CD4-positive, CD25-positive, alpha-beta regulatory T cell (primary cell): ENCODE measurements at places on chromosomes 6 and 20. TPM values are rescaled to one million over a fixed set of nuclear protein-coding genes. Genes with fewer than 3 reads are reported as not detected.

- DNase-seq, result no peak
Measured at GRCh38 chr6:17219098-17219497, 62.1 kb upstream of the RBM24 start.

- DNase-seq, result peak; percentile 96
Measured at GRCh38 chr6:26033085-26033940, 53.9 kb upstream of the HFE start.

GRCh38 chr6:56909115-56909907 is 45.6 kb upstream of the BEND6 start:
- DNase-seq, result no peak

- no peak for DNase-seq
Measured at GRCh38 chr6:138640028-138640427, 133.5 kb upstream of the CCDC28A start.

DNA sequence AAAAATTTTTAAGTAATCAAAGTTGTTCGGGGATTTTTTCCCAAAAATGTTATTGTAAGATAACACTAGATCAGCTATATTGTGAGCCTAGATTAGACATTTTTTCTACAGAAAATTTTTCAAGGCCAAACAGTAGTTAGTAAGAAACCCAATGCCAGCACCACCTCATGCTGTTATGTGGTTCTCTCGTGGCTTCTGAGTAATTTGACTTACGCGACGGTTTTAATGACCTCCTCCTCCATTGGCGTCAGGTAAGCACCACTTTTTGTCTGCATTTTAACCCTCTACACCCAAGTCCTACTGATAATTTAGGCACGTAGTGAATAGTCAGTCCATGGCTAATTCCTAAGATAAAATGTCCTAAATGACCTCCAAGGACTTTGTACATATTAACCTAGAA is 9.7 kb downstream of the RPS6KA2 start:
- no peak for DNase-seq

DNA sequence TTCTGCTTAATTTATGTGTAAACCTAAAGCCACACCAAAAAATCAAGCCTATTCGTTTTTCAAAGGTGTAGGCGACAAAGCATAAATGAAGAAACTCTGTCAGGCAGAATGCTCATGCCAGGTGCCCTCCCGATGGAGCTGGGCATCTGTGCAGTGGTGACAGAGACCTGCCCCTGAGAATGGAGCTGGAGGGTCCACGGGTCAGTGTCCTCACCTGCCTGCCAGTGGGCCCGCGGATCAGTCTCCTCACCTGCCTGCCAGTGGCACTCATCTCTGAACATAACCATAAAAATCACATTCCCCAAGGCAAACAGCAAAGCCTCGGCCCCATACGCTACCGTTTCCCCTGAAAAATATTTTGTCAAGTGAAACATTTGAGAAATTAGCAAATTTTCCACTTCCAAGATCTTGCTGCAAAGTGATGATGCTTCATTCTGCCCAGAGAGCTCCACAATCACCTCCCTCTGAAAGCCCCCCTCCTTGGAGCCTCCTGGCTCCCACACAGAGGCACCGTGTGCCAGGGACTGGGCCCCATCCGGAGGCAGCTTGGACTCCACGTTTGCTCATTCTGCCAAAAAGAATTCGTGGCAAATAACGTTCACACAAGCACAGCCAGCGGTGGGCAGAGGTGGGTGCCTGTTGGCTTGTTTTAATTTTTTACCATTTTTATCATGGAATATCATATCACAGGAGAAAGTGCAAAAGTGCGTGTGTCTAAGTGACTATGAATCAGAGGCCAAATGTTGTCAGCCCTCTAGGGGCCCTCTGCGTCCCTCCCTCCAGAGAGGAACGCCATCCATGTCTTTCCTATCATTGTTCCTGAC is 88.8 kb downstream of the YTHDF1 start:
- no peak for DNase-seq

DNA sequence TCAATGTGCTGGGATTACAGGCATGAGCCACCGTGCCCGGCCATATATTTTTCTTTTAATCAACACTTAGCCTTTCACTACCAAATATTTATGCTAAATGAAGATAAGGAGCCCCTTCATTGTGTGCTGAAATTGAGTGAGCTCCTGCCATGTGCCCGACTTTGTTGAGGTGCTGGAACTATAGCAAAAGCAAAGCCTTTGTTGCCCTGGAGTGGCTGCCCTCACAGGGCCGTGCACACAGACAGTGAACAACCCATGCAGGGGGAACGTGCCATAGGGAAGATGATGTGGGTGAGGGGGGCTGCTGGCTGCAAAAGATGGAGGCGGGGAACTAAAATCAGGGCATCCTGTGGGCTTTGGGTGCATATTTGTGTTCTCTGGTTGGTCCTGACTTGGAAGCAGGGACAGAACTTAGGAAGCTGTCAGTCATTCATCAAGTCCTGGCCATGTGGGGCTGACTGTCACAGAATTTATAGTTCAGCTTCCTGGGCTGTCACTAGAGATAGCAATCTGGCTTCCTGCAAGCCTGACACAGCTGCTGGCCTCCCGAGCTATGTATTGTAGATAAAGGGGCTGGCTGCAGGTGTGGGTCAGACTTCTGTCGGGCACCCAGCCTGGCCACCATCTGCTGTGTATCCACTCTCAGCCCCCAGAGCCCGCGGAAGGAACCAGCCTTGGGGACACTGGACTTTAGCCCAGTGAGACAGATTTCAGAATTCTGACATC is 56.8 kb upstream of the MPC1 start:
- DNase-seq, result no peak

DNA sequence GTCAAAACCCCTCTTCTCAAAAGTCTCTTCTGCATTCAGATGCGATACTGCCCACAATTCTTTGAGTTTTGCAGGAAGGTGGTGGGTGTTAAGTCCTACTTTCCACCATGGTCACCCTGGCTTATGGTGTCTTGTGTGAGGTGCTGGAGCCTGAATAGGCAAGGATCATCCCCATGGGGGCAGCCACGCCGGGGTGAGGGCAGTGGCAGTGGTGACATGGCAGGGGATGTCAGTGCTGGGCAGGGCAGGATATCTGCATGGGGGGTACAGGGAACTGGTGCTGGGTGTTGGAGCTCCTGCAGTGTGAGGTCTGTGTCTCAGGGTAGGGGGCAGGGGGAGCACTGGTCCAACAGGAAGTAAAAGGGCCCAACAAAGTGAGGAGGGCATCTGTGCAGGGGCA is 2.3 kb downstream of the MAS1 start:
- DNase-seq, result no peak

DNA sequence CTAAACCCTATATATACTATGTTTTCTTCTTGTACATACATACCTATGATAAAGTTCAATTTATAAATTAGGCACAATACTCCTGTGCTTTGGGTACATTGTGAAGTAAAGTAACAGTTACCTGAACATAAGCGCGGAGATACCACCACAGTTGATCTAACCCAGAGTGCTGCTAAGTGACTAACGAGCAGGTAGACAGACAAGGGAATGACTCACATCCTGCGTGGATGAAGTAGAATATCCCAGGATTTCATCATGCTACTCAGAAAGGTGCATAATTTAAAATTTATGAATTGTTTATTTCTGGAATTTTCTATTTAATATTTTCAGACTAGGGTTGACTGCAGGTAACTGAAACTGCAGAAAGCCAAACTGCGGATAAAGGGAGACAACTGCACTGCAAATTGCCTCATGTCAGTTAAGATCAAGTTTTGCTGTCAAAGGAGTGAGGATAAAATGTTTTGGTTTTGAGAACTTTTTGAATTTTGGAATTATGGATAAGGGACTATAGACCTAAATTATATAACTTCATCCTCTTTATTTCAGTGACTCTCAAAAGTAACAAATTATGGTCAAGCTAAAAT is 14.4 kb downstream of the MKKS start:
- DNase-seq, result no peak

GRCh38 chr6:127938701-127939100 is 37.8 kb upstream of the THEMIS start:
- DNase-seq, result no peak

- no peak for DNase-seq
Measured at GRCh38 chr6:44269178-44269920, 901 bp upstream of the TMEM151B start.

- no peak for DNase-seq
Measured at GRCh38 chr6:35735452-35735851, 1.4 kb upstream of the ARMC12 start.

- no peak for DNase-seq
Measured at GRCh38 chr6:12228447-12229146, 61.6 kb upstream of the EDN1 start.

GRCh38 chr6:74879234-74879633 is 326.6 kb downstream of the COL12A1 start:
- DNase-seq, result no peak

DNA sequence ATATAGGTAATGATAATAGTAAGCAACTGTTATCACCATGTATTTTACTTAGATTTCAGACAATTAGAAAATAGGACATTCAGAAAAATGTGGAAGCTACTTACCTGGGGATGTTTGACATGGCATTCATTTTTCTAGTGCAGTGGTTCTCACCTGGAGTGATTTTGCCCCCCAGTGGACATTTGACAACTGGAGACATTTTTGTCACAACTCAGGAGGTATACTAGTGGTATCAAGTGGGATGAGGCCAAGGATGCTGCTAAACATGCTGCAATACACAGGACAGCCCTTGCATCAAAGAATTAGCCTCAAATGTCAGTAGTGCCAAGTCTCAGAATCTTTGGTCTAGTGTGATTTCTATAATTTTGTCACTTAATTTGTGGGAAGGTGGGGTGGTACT is 36.1 kb downstream of the NUS1 start:
- peak; percentile 14 for DNase-seq

- DNase-seq, result no peak
Measured at GRCh38 chr6:38429546-38429945, 210.2 kb downstream of the BTBD9 start.

DNA sequence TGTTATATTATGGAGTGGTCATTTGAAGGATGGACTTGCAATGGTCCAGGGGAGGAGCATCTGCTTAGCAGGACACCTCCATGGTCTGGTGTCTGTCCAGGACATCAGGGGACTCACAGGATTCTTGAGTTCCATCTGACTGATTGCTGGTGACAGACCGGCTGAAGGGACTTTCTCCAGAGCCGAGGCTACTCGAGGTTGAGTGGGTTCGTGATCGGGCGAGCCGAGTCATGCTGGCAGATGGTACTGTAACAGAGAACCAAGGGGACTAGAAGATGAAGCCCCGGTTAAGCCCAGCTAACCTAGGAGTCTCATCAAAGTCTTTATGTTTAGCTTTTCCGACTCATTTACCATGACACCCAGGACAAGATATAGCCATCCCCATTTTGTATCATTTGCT is 7.5 kb upstream of the SLA2 start:
- DNase-seq, result no peak

DNA sequence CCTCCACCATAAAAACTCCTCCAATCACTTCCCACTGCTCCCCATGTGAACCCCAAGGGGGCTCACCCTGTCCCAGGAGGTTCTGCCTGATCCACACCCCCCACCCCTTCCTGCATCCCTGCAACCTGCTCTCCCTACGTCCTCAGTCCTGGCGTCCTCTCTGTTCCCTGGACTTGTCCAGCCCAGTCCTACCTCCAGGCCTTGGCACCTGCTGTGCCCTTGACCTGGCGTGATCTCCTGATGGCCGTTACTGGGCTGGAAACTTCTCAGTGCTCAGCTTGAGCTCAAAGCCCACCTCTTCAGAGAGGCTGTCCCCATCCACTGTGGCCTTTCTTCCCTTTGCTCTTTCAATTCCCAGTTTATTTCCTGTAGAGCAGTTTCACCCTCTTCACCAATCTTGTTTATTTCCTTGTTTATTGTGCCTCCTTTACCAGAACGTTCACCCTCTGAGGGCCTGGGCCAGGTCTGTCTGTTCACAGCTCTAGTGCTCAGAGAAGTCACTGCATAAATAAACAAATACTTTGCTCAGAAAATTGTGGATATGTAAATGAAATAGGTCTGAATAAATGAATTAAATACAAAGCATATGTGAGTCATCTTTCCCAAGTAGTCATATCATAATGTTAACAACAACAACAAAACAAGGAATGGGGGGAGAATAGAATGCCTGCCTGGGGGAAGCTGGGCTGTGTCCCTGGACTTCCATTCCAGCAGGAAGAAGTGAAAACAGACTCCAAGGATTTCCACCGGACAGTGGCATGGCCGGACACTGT is 175.7 kb upstream of the SULF2 start:
- no peak for DNase-seq

GRCh38 chr6:8102122-8102958 is at the start of gene EEF1E1:
EEF1E1 (minus strand) TSS chr6:8102548; CDS start chr6:8102521, 27 bp downstream.
- peak; percentile 95 for DNase-seq

DNA sequence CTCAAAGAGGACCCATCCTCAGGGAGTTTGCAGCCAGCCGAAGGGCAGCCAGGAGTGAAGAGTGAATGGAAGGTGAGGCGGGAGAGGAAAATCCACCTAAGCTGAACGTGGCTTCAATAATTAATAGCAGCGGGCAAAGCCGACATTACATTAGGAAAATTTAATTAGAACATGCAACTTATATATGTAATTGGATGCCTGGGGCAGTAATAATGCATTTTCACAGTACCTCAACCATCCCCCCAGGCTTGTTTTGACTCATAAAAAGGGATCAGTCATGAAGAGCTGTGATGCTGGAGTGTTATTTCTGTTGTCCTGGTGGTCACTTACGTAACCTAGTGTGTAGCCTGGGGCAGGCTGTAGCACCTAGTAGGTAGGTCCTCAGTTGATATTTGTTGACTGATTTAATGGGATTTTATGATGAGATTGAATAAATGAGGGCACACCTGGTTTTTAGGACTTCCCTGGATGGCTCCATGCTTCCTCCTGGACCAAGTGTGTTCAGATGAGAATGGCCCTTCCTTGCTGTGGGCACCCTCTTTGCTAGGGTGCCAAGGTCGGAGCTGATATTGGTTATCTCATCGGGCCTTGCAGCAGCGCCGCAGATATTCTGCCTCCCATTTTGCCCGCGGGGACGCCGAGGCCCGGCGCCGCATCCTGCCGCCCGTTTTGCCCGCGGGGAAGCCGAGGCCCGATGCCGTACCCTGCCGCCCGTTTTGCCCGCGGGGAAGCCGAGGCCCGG is 128.8 kb downstream of the CDH26 start:
- DNase-seq, result no peak

DNA sequence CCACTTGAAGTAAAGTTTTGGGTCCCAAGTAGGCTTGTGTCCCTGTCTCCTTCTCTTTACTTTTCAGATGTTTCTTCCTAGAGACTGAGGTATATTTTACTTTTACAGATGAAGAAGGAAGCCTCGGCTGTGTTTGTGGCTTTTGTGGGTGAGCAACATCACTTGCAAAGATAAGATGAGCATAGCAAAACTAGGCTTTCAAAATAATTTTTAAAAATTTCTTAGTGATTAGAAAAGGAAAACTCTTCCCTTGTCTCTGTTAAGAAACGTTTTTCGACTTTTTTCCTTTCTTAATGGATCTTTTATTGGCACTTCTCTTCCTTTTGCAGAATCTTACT is 7.6 kb downstream of the PTPN1 start:
- peak; percentile 62 for DNase-seq

GRCh38 chr6:36209606-36210005 is 13.1 kb downstream of the BRPF3 start:
- DNase-seq, result no peak

MAN1A1 gene
- 11.7 TPM for polyA plus RNA-seq

DDAH2 gene
- polyA plus RNA-seq, result 18.8 TPM

MRAP2 gene
- not detected for polyA plus RNA-seq

FAM209A gene
- 0.43 TPM for polyA plus RNA-seq

MUC21 gene
- polyA plus RNA-seq, result not detected

ROMO1 gene
- polyA plus RNA-seq, result 378 TPM

SIRT5 gene
- 12.5 TPM for polyA plus RNA-seq

DYNLT2 gene
- 1.1 TPM for polyA plus RNA-seq

SOX4 gene
- polyA plus RNA-seq, result 0.59 TPM

RAB32 gene
- polyA plus RNA-seq, result 0.38 TPM

EDN3 gene
- polyA plus RNA-seq, result not detected

TLDC2 gene
- polyA plus RNA-seq, result 0.37 TPM

PTK6 gene
- polyA plus RNA-seq, result 0.15 TPM

PTPRT gene
- not detected for polyA plus RNA-seq

CALHM4 gene
- not detected for polyA plus RNA-seq

FYN gene
- 267 TPM for polyA plus RNA-seq

CALHM6 gene
- 3.4 TPM for polyA plus RNA-seq

CPNE5 gene
- polyA plus RNA-seq, result 2.5 TPM
